ENCODE measurements at places on chromosomes 16 and 17.

- H3K36me3 ChIP-seq: no peaks in the 10 kb centered on the region
- H3K4me1 ChIP-seq: no peaks in the 10 kb centered on the region
- peaks cover 3% of the 10 kb centered on the region for H3K27me3 ChIP-seq
- H3K4me3 ChIP-seq: no peak overlapping the region
These were observed 11.5 kb downstream of the GAS7 start for GRCh38 chr17:10186771-10187410.

DNA sequence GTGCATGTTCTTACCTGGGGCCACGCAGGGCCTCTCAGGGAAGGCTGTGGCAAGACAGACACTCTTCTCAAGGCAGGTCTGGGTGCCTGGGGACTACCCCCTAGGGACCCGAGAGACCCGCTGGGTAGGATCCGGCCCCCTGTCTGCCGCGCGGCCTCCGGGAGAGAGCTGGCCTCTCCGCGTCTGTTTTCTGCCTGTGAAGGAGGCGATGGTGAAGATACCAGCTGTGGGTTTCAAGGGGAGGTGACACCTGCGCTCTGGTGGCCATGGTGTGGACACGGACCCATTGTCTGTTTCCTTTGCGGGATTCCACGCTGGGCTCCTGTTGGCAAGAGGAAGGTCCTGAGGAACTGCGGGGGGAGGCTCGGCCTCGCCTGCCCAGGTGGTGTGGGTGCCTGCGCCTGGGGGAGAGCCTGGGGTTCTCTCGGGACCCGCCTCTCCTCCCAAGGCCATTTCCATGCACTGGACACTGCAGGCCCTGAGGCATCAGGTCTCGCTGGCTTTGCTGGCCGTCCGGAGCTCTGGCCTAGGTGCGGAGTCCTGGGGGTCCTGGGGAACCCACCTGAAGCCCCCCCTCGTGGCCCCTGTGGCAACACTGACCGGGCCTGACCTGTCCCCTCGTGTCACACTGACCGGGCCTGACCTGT lies 12.2 kb upstream of the METRNL start:
- H3K4me1 ChIP-seq: peaks cover 31% of the 10 kb centered on the region
- DNase-seq: no peak
- H3K4me3 ChIP-seq: no peak overlapping the region
- H3K36me3 ChIP-seq: no peaks in the 10 kb centered on the region
- no peak overlapping the region for H3K27ac ChIP-seq
- no peaks in the 10 kb centered on the region for H3K27me3 ChIP-seq

- no peaks in the 10 kb centered on the region for H3K36me3 ChIP-seq
- H3K4me3 ChIP-seq: no peak overlapping the region
- H3K27me3 ChIP-seq: no peaks in the 10 kb centered on the region
- no peak for DNase-seq
- no peak overlapping the region for H3K27ac ChIP-seq
These were observed 22.2 kb upstream of the MAP3K14 start for GRCh38 chr17:45338996-45339535.

DNA sequence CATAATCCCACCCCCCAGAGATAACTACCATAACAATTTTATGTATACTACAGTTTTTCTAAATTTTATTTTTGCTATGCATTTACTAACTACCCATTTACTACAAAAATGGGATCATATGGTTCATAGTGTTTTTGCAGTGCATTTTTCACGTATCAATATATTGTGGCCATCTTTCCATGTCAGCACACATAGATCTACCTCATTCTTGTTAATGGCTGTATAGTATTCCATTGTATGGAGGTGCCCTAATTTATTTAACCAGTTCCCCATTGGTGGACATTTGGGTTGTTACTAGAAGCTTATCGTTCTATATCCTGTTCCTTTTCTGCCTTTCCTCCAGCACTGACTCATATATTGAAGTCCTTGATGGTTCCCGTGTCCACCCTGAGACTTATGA lies 22.7 kb downstream of the PROCA1 start:
- H3K36me3 ChIP-seq: peaks cover 93% of the 10 kb centered on the region
- no peak overlapping the region for H3K4me3 ChIP-seq
- no peaks in the 10 kb centered on the region for H3K27me3 ChIP-seq
- H3K27ac ChIP-seq: no peak overlapping the region

DNA sequence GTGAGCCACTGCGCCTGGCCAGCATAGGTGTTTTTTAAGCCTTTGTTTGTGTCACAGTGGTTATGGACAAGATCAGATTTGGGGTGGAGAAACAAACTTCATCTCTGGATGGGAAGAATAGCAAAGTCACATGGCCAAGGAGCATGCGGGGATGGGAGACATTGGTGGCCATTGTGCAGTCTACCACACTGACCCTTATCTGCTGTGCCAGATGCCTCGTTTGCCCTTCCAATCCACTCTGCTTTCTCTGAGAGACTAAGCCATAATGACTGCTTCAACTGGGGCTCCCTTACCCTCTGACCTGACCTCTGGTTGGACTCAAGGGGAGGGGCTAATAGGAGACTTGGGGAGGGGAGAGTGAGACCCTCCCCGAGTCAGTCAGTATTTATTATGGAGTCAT lies 166.8 kb downstream of the PRKCB start:
- H3K27ac ChIP-seq: no peak overlapping the region
- H3K4me1 ChIP-seq: peaks cover 57% of the 10 kb centered on the region
- no peaks in the 10 kb centered on the region for H3K27me3 ChIP-seq
- H3K4me3 ChIP-seq: no peak overlapping the region

DNA sequence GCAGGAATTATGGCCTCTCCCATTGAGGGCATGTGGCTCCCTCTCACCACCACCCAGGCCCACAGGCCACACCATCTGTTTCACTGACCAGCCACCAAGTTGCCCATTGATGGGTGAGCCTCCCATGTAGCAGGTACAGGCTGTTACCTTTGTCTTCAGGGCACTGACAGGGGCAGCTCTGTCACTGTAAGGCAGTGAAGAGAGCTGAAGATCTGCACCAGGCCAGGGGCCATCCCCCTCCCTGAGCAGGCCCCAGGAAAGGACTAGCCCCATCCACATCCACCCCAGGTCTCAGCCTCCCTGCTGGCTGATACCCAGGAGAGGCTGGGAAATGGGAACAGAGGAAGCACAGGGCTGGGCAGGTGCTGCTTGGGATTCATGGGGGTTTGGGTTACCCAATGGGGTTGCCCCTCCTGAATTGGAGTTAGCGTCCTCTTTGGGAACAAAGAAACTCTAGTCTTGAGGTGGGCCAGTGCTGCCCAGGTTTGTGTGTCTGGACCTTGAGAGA lies 1691.4 kb downstream of the TP53TG3F start:
- no peaks in the 10 kb centered on the region for H3K36me3 ChIP-seq
- no peak for DNase-seq
- H3K27ac ChIP-seq: no peak overlapping the region

GRCh38 chr17:45149037-45149668 lies 878 bp downstream of the HEXIM1 start:
- H3K27me3 ChIP-seq: no peaks in the 10 kb centered on the region
- H3K36me3 ChIP-seq: peaks cover 47% of the 10 kb centered on the region
- H3K4me3 ChIP-seq: peak overlapping the region; percentile 97
- peak; percentile 81 for DNase-seq
- H3K27ac ChIP-seq: peak overlapping the region; percentile 100

DNA sequence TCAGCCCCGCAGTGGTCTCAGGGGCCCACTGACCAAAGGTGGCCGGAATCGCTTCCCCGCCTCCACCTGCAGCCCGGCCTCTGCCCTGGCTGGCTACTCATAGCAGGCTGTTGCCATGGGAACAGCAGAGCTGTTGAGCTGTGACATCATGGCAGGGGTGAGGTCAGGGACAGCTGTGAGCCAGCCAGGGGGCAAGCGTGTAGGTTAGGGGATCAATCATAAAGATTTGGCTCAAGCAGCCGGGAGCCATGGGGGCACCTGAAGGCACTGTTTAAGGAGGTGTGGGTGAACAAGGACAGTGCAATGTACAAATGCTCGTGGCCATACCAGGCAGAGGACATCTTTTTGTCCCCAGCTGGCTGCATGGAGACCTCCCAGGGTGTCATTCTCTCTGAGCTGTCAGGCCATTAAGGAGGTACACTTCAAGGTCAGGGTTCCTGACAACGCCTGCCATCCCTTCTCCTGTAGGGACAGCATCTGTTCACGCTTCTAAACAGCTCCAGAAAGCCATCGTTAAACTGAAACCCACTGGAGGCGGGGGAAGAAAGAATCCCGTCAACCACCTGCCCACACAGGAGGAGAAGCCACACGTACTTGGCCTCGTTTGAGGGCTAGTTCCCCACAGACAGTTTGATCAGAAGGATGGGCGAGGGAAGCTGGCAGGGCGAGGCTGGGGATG lies at the start of gene CEP295NL:
CEP295NL (minus strand) TSS at position 101 of the 679 bp plus-strand sequence. CDS start 1,373 bp downstream, outside the sequence.
- DNase-seq: no peak
- H3K4me1 ChIP-seq: peaks cover 17% of the 10 kb centered on the region
- H3K4me3 ChIP-seq: no peak within 1 kb of the TSS
- no peaks in the 10 kb centered on the region for H3K27me3 ChIP-seq
- peak within 1 kb of the TSS; percentile 22 for H3K27ac ChIP-seq

DNA sequence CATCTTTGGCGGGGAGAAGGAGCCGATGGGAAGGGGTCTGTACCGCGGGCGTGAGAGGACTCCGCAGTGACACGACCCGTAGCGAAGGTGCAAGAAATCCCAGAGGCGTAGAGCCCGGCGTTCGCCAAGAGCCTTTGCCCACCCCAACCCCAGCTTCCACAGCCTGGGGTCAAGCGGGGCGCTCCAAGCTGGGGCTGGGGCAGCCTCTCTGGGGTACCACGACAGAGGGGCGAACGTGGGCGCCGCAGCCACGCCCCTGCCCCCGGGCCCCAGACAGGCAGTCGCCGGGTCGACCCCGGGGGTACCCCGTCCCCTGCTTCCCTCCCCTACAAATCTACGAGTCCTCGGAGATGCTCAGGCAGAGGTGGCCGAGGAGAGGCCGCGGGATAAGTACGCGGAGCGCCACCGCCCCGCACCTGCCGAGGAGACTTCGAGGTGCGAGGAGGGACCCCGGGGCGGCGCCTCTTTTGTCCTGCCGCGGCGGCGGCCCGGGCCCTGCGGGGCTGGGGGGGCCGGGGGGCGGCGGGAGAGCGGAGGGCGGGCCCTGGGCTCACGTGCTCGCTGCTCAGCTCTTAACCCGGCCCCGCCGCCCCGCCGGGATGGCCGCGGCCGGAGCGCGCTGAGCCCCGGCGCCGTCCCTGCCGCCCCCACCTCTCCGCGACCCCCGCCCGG lies at the start of gene ADAM11:
ADAM11 (plus strand) TSS at position 575 of the 672 bp plus-strand sequence. CDS start 212 bp downstream, outside the sequence.
- H3K4me3 ChIP-seq: no peak within 1 kb of the TSS
- H3K4me1 ChIP-seq: peaks cover 1% of the 10 kb centered on the region
- peak; percentile 44 for DNase-seq
- H3K36me3 ChIP-seq: no peaks in the 10 kb centered on the region
- peaks cover 39% of the 10 kb centered on the region for H3K27me3 ChIP-seq
- no peak within 1 kb of the TSS for H3K27ac ChIP-seq

DNA sequence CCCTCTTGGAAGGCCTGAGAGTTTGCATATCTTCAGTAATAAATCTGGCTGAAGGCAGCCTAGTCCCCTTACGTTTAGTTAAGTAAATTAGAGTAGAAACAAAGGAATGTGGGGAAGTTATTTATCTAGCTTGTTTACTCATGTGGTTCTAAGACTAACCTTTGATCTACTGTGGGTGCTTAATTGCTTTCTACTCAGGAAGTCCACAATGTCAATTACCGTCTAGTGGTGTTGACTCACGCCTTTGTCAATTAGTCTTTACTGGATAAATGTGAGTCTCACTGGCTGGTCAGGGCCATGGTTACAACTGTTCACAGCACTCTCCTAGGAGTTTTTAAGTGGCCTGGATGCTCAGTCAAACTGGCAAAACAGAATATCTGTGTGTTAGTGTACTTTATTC lies 2338.4 kb downstream of the TP53TG3F start:
- no peaks in the 10 kb centered on the region for H3K27me3 ChIP-seq
- no peak for DNase-seq
- no peak overlapping the region for H3K27ac ChIP-seq
- no peaks in the 10 kb centered on the region for H3K4me1 ChIP-seq

DNA sequence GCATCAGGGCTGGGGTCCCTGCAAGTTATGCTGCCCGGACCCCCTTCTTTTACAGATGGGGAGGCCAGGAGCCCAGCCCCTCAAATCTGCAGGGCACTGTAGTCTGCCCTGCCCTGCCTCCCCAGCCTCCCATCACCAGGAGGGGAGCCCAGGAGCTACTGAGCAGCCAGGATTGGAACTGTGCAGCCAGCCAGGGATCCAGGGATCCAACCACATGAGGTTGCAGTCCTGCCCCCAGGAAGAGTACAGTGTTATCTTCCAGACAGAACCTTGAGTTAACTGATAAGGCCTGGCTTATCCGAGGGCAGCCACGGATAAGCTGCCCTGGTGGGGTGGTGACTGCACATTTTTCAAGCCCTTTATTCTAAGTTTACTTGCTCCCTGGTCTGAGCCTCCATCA lies 11.4 kb upstream of the NDRG4 start:
- H3K4me1 ChIP-seq: no peaks in the 10 kb centered on the region
- no peak overlapping the region for H3K4me3 ChIP-seq
- peaks cover 8% of the 10 kb centered on the region for H3K27me3 ChIP-seq
- H3K27ac ChIP-seq: no peak overlapping the region
- no peak for DNase-seq

DNA sequence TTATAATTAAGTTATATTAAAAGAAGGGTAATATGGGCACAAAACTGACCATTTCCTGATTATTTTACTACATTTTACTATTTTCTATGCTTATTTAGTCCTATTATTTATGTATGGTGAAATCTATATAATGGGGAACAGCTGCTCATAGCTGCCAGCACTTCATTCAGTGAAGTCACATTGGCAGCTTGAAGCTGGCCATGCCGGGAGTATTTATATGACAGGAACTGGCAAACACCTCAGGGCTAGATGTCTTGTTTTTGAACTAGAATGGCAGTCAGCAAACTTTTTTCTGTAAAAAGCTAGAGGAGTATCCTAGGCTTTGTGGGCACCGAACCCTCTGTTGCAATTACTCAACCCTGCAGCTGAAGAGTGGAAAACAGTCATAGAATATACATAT lies 104.1 kb downstream of the CDH13 start:
- no peak overlapping the region for H3K4me3 ChIP-seq
- H3K27ac ChIP-seq: no peak overlapping the region

Measured in activated T-cell treated with anti-CD3 and anti-CD28 coated beads, Interleukin-2, amount 50 U/mL, for 24 hours (primary cell).